ENCODE measurements at places on chromosomes 16 and 17.

- no peak for DNase-seq
Observed at GRCh38 chr16:442976-443375, 17.5 kb downstream of the RAB11FIP3 start.

DNA sequence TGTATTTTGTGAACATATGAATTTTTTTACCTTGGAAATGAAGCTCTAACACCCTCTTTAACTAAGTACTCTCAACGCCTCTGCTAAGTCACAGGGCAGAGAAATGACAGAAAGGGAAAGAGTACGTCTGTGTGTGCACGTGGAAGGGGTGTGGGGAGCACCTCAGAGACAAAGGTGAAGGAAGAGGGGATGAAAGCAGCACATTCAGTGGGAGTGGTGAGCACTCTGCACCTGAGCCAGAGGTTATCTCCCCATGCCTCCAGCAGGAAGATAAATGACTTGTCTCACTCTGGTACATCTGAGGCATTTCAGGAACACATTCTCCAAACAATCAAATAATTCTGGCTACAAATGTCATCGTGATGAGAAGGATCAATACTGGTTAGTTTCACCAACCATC, 15.0 kb downstream of the GNA13 start:
- DNase-seq, result no peak

GRCh38 chr16:3577302-3577752, at the start of gene NLRC3:
NLRC3 (minus strand) TSS chr16:3577403; CDS start chr16:3565036, 12,367 bp downstream.
- no peak for DNase-seq

GRCh38 chr17:6701719-6702118, 11.4 kb downstream of the SLC13A5 start:
- peak; percentile 30 for DNase-seq

- no peak for DNase-seq
Observed at GRCh38 chr16:1548233-1548632, 14.8 kb downstream of the TMEM204 start.

- peak; percentile 19 for DNase-seq
Observed at GRCh38 chr17:37461668-37462067, 28.0 kb upstream of the DUSP14 start.

- DNase-seq, result no peak
Observed at GRCh38 chr16:31569360-31569717, 41.6 kb downstream of the AHSP start.

DNA sequence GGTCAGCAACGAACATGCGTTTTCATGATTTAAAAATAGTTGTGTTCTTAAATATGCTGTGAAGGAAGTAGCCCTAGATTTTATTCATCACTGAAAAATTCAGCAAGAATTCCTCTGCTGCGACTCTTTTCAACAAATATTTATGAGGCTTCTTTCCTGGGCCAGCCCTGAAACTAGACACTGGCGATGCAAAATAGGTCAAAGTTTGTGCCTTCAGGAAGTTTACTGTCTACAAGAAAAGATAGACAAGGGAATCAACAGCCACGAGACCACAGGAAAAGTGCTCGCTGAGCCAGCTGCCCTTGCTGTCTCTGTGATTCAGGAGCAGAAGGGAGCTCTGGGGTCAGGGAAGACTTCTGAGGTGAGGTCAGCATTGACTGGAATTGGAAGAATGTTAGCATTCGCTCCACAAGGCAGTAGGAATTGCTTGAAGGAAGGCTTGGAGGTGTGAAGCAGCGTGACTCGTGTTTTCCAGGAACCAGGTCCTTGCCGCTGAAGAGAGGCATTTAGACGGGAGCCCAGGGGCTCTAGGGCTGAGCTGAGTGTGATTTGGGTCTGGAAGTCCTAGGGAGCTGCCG, 1.9 kb upstream of the RPL26 start:
- peak; percentile 97 for DNase-seq

DNA sequence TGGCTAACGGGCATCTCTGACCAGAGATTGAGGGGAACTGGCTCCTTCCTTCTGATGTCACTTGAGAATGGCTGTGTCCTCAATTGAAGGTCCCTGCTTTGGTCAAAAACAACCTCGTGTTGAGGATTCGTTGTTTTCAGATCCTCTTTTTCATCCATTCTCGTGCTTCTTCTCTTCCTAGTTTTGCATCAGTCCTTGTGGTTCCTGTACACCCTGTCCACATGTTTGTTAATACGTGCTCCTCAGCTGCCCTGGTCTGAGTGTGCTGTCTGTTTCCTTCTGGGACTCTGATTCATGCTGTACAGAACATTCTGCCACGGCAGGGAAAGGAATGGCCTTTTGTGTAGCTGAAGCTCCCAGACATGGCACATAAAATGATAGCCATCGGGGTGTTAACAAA, 863.2 kb upstream of the GOT2 start:
- peak; percentile 14 for DNase-seq

DNA sequence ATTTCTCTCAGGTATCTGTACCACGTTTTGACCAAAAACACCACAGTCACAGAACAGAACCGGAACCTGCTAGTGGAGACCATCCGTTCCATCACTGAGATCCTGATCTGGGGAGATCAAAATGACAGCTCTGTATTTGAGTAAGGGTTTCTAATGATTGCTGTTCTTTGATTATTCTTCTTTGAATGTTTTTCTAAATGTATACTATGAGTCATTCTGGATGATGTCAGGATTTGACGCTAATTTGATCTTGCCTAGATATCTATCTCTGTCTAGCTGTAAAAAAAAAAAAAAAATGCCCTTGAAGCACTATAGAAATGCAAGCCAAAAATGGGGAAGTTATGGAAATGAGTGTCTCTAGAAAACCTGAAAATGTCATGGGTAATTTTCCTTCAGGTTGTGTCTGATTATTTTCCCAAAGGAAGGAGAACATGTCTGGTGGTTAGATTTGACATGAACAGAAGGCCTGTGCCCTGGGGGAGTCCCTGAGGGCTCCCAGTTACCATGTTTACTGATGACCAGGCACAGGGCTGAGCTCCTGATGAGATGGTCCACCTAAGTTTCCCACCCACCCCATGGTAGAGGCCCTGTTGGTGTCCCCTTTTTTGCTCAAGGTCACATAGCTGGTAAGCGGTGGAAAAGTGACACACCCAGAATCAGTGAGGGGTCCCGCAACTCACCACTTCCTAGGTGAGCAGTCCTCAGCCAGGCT, 13.6 kb downstream of the CLEC16A start:
- peak; percentile 35 for DNase-seq

DNA sequence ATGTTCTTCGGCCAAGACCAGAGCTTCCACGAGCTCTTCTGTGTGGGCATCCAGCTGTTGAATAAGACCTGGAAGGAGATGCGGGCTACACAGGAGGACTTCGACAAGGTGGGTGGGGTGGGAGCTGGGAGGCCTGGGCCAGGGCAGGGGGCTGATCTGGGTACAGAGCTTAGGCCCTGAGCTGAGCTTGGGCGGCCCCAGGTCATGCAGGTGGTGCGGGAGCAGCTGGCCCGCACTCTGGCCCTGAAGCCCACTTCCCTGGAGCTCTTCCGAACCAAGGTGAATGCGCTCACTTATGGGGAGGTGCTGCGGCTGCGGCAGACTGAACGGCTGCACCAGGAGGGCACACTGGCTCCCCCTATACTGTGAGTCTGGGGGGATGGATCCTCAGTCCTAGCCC, 3.5 kb downstream of the ELMO3 start:
- no peak for DNase-seq

Data from fibroblast of skin of right biceps (primary cell).